ENCODE measurements at places on chromosomes 3 and 15.

DNA sequence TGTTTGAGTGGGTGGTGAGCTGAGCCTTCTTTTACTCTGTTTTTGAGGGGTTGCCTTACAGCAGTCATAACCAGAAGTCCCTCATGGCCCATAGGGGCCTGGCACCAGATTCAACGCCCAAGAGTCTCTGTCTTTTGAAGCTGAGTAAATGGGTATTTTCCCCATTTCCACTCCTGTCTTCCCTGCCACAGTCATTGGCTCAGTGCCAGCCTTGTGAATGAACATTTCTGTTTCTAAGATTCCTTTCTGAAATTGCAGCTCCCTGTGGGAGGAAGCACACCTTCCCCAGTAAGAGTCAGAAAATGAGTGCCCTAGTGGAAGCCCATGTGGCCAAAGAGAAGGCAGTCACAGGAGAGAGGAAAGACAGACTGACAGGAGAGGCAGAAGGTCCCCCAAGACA lies 43.7 kb upstream of the POLR2M start:
- DNase-seq, result no peak

DNA sequence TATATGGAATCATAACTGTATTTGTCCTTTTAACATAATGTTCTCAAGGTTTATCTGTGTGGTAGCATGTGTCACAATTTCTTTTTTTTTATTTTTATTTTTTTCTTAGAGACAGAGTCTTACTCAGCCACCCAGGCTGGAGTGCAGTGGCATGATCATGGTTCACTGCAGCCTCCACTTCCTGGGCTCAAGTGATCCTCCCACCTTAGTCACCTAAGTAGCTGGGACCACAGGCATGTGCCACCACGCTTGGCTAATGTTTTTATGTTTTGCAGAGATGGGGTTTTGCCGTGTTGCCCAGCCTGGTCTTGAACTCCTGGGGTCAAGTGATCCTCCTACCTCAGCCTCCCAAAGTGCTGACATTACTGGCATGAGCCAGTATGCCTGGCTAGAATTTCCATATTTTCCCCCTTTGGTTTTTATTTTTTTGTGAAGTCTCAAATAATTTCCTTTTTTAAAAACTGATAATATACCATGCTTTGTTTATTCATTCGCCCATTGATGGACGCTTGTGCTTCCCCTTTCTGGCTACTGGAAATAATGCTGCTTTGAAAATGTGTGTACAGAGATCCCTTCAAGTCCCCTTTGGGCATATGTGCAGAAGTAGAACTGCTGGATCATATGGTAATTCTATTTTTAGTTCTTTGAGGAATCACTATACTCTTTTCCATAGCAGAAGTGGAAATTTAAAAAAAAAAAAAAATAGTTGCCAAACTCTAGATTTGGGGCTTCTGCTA lies 28.4 kb downstream of the TMEM40 start:
- DNase-seq, result no peak

DNA sequence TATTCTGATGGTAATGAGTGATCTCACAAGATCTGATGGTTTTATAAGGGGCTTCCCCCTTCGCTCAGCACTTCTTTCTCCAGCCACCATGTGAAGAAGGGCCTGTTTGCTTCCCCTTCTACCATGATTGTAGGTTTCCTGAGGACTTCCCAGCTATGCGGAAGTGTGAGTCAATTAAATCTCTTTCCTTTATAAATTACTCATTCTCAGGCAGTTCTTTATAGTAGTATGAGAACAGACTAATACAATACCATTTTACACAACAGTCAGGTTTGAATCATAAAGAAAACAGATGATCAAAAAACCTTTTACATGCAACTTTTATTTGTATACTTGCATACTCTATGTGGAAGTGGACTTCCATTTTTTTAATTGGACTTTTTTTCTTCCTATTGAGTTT lies 46.7 kb upstream of the CBLB start:
- DNase-seq, result no peak

DNA sequence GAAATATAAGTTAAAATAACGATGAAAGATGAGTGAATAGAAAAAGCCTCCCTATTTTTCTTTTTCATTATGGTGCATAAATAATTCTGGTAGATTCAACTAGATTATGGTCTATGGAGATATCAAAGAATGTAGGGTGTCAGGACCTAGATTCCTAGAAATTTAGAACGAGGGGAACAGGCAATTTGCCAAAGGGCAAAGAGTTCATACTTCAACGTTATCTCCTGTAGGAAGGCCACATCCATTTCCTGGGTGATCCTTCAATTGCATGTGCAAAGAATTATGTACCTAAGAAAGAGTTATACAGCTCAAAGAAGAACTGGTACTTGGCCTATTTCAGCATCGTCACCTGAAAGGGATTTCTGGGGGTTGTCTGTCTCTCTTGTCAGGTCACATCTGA lies 351.8 kb downstream of the FOXP1 start:
- DNase-seq, result no peak

DNA sequence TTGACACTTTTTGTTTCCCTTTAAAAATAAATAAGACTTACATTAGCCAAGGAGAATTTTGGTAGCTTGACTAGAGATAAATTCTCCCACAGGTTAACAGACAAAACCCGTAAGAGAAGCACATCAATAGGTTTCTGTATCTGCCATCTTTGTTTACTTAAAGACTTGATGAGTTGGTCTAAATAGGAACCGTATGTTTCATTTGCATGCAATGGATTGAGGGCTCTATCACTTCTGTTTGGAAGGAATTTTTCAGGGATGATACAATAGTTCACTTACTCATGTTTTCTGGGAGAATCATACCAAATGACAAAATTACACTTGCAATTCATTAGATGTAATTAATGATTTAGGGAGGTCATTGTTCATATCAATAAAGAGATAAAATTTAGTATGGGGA lies 631.5 kb upstream of the NR2F2 start:
- no peak for DNase-seq

DNA sequence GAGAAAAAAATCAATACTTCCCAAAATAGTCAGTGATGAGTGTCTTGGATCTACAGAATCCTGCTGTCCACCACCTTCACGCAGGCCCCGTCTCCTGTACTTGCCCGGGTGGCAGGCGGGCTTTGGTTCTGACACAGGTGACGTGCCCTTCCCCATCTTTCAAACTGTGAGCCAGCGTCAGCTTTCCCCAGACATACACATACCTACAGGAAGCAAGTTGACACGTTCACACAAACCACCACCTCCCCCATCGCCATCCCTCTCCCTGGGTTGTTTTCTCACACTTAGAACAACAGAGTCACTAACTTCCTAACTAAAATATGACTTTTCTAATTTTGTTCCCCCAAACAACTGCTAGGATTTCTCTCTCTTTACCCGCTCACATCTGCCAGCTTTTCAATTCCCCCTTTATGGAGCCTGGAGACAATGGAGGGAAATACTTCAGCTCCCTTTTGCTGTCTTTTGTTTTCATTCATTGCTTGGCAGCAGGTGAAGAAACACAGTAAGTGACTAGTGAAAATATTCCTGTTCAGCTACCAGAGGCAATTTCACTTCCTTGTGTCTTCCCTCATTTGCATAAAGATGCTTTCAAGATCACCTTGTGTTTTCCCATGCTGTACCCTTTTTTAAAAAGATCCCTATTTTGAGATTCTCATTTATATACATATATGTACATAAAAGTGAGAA lies 248.3 kb downstream of the SLCO3A1 start:
- no peak for DNase-seq

GRCh38 chr3:80190051-80190450 lies 422.3 kb upstream of the ROBO1 start:
- no peak for DNase-seq

DNA sequence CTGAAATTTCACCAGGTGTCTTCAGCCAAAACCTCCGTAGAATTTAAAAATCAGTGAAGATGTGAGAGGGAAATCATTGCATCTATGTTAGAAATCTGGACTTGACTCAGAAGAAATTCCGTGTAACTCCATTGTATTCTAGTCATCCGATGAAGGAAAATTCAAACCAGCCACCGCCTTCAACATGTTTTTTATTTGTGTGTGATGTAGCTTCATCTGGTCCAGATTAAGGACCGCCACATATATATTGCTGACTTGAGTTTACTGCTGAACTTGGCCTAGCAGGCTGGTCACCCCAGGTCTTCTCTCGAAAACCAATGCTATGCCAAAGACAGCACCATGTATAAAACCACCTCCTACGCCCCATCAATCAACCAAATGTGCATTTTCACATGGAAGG lies 120.9 kb downstream of the FOXP1 start:
- DNase-seq, result no peak

DNA sequence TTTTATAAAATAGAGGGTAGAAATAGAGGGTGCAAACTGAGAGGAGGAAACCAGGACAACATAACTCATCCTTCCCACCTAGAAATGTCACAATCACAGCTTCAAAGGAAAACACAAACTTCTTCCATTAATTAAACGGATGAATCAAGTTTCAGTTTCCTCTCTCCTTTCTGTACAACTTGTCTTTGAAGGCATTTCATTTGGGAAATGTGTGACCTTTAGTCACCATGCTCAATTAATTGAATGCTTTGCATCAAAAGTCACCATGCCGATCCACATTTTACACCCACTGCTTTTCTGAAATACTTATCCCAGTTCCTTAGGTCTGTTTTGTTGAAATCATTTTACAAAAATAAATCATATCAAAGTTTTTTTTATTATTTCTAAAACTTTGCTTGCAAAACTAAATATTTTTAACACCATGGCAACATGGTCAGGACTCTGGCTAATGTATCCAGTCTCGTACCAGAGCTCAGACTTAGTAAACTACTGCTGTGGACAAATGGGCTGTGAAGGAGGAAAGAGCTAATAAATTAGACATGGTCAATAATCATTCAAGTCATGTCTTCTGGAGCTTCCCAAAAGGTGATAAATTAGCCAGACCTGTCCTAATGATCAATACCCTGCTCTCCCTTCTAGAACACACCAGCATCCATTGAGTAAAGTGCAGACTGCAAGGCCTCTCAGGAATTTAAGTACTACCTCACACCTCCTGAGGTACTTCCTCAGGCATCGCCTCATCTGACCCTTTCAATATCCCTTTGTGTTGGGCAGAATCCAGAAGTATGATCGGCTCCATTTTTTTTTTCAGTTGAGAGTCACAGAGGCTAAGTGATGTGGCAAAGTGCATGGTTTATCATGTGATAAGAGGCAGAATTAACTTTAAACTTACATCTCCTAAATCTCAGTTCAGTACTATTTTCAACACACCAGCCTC lies 161.3 kb downstream of the GREM1 start:
- no peak for DNase-seq

DNA sequence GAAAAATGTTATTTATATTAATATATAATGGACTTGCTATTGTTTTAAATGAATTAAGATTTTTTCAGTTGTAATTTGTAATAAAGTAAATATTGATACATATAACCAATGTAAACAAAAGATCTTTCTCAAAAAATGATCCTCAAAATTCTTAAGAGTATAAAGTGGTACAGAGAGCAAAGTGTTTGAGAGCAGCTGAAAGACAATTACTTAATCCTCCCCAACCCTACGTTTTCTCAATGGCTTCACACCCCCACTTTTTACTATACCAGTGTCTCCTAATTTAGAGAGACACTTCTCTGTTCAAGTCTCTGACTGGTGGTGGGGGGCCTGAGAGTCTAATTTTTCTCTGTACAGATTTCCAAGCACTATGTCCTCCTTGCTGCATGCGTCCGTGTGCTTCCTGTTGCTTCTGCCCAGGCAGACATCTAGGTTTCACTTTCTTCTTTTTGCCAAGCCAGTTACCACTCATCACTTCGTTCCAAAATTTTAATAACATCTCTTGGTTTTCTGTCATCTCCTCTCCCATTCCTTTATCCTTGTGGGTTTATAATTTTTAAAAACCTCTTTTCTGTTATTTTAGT lies 276.3 kb upstream of the DNAJC19 start:
- no peak for DNase-seq

DNA sequence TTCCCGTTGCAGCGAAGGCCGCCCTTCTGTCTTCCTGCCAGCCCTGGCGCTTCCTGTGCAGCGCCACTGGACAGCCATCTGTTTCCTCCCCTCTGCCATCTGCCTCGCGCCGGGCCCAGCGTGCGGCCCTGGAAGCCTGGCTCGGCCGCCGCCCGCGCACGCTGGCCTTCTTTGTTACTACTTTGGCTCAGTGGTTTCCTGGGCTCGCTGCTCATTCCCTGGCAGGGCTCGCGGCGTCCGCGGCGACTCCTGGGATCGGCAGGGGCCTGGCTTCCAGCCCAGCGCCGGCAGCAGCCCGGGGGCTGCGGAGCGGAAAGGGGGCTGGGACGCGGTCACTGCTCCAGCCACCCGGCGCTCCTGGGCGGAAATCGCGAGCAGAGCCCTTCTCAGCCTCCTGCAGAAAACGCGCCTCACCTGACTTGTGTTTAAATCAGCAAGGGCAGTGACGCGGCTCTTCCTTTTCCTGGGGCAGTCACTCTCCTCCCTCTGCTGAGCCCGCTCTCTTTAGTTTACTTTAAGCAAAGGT lies 10.0 kb downstream of the CMTM7 start:
- no peak for DNase-seq

Measured in SIG-M5 (cell line).